ENCODE measurements at places on chromosomes 4 and X.

GRCh38 chr4:152032722-152033131, 271.9 kb upstream of the GATB start:
- peak; percentile 84 for DNase-seq

DNA sequence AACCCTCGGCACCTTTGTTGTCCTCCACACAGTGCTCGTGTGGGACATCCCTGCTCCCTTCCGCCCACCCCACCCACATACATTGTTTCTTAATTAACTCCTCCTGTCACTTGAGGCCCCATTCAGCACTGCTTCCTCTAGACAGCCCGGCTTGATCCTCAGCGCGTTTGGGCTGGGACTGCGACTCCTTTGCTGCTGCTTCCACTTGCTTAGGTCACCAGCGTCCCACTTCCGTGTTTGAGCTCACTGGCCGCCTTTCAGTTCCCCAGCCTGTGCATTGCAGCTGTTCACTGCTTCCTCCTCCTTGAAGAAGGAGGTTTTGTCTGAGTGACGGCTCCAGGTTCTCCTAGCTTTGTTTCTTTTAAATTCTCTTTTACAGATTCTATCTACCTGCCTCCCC, 16.1 kb downstream of the RNF4 start:
- peak; percentile 65 for DNase-seq

DNA sequence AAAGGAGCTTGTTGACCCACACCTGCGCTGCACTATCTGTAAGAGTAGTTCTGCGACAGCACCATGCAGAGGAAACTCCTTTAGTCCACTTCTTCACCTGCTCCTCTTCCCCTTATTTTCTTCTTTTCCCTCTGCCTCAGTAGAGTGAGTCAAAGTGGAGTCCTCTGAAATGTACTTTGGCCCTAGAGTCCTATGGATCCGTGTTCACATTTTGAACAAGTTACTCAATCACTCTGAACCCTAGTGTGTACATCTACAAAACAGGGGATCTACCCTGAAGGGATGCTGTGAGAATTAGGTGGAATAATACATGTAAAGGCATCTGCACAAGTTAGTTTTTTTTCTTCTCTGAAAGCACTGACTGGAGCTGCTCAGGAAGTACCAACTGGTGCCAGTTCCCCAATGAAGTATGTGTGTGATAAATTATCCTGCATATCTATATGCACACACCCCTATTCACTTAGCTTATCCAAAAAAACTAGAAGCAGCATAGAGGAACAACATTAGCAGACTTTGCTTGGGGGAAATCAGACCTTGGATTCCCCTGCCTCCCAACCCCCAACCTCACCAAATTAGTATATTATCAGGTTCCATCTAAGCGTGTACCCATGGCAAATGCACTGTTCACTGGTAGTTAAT, 118.5 kb upstream of the FAM9C start:
- no peak for DNase-seq

- peak; percentile 20 for DNase-seq
These were observed 23.0 kb upstream of the UBA6 start for GRCh38 chr4:67723949-67724348.

- no peak for DNase-seq
These were observed 71.8 kb downstream of the TMA16 start for GRCh38 chr4:163566257-163566796.

- DNase-seq, result peak; percentile 3
These were observed 312.0 kb upstream of the MAGEB2 start for GRCh38 chrX:29903360-29903759.

DNA sequence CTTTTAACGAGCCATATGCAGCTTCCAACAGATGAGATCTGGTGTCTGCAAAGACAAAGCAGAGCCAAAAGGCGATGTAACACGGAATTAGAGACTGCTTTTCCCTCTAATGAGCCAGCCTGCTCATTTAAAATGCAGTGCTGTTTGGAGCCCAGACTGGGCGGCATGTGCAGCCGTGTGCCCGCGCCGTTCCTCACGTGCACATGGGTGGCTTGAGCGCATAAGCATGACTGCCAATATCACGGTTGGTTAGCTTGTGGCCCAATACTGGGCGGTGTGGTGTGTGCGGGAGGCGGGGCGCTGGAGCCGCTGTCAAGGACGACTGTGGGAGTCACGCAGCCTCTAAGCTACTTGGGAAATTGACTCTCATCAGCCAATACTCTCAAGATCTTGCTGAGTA, 87.0 kb upstream of the SCOC start:
- peak; percentile 69 for DNase-seq

GRCh38 chr4:153448003-153448731, 18.0 kb upstream of the TMEM131L start:
- peak; percentile 21 for DNase-seq

DNA sequence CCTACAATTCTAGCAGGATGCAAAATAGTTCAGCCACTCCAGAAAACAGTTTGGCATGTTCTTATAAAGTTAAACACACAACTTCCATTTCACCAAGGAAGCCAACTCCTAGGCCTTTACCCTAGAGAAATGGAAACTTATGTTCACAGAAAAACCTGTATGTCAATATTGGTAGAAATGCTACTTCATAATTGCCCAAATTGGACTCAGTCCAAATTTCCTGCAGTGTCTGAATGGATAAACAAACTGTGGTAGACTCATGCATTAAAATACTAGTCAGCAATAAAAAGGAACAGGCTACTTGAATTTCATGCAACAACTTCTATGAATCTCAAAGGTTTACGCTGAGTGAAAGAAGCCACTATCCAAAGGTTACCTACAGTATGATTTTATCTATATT, 1738.8 kb upstream of the IGFBP7 start:
- DNase-seq, result no peak

- DNase-seq, result no peak
These were observed 1634.6 kb upstream of the AGA start for GRCh38 chr4:179076865-179077264.

GRCh38 chrX:111869639-111870034, 6.3 kb upstream of the TRPC5OS start:
- peak; percentile 50 for DNase-seq

- DNase-seq, result no peak
These were observed 23.3 kb upstream of the LAMTOR3 start for GRCh38 chr4:99917575-99917974.

- no peak for DNase-seq
These were observed 19.7 kb downstream of the TRIM2 start for GRCh38 chr4:153223930-153224329.

DNA sequence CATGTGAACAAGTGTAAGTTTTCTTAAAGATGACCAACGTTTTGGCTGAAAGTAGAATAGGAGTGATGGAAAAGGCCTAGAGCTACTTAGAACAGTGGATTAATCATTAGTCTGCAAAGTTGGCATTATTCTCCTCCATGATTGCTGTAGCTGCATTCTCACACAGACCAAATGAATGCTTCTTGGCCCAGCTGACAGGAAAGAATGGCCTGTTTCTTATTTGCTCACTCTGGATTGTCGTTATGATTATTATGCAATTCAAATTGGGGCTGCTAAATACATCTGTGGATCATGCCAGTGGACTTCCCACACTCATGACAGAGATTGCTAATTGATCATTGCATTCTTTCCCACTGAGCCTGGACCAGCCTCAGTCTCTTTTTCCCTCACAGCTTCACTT, 285.0 kb downstream of the STIM2 start:
- peak; percentile 5 for DNase-seq

DNA sequence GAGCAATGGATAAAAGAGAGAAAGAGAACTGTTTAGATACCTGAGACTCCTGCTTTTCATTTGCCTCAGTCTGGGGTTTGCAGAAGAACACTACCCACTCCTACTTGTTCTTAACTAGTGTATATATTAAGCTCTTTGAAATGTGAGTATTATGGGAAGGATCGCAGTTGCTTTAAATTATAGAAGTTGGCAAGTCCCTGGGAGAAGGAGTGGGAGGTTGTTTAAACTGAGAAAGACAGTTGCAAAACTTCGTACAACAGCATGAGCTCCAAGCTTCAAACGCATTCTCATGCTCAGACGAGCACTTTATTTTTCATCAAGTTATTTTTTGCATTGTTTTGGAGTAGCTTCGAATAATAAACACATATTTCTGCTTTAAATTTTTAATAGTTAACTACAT, 88.1 kb upstream of the C1QTNF7 start:
- DNase-seq, result no peak

DNA sequence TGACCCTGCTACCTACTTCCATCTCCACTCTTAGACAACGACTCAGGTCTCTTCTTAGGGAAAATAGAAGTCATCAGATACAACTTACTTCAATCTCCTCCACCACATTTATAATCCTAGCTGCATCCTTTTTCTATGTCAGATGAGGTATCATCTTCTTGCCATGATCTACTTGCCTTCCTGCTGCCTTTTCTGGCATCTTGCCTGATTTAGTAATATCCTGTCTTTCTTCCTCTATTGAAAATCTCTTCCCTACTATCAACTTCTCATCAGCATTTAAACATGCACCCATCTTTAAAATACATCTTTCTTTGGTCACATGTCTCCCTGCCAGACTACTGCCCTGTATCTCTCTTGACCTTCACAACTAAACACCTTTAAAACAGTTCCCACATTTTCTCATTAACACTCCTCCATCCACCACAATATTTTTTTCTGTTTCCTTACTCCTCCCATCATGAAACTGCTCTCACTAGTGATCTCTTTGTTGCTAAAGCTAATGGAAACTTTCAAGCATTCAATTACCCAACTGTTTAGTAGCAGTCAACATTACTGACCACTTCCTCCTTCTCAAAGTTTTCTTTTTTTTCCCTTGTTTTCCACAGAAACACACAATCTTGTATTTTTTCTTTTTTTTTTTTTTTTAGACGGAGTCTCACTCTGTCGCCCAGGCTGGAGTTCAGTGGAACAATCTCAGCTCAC, 100.8 kb upstream of the CXorf66 start:
- DNase-seq, result no peak

DNA sequence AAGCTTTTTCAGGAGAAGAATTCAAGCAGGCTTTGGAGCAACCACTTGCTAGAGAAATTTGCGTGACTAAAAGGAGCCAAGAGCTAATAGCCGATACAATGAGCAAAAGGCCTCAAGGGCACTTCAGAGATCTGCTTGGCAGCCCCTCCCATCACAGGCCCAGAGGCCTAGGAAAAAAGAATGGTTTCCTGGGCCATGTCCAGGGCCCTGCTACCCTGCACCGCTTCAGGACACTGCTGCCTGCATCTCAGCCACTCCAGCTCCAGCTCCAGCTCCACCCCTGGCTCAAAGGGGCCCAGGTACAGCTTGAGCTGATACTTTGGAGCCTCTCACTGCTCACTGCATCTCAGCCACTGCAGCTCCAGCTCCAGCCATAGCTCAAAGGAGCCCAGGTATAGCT, 98.9 kb downstream of the FAM13A start:
- no peak for DNase-seq

- DNase-seq, result no peak
These were observed 64.2 kb upstream of the S100G start for GRCh38 chrX:16585486-16586376.

- DNase-seq, result no peak
These were observed 6.4 kb upstream of the AP1AR start for GRCh38 chr4:112225157-112225556.

GRCh38 chrX:19342331-19342906, 1.3 kb upstream of the PDHA1 start:
- no peak for DNase-seq

- DNase-seq, result peak; percentile 94
These were observed 27.5 kb downstream of the SETD7 start for GRCh38 chr4:139528377-139529005.

- DNase-seq, result peak; percentile 31
These were observed 565 bp upstream of the ZNF41 start for GRCh38 chrX:47483306-47484268.

DNA sequence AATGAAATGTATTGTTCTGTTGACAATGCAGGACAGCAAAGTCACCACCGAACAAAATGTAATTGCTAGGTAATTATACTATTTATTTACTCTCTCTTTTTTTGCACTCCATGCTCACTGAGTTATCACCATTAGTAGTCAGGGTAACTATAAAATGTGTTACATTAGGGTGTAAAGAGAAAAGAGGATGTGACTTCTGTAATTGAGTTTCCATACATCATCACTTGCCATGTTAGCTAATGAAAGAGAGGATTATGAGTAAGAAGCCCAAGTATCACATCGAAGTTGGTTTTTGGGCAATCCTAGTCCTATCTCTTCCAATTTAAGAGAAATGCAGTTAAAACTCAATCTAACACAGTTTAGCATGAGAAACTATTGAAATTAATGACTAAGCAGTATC, 7.6 kb downstream of the ZXDA start:
- no peak for DNase-seq

DNA sequence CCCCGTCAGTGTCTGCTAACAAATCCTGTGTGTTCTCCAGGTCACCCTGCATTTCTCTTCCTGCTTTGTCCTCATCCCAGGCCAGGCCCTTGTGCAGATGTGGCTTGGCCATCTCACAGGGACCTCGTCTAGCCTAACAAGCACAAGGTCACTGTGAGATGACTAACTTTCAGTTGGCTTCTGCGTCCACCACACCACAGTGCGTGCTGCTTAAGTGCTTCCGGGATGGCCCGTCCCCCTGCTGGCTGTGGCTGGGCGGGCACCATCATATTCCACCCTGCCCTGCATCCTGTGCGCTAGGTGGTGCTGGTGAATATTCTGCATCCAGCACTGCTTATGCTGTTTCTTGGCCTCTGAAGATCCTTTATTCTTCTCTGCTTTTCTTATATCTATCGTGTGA, 33.8 kb downstream of the RBBP7 start:
- peak; percentile 18 for DNase-seq

GRCh38 chrX:33178690-33179089, 32.7 kb downstream of the DMD start:
- DNase-seq, result no peak

GRCh38 chr4:41160012-41160789, 54.1 kb downstream of the APBB2 start:
- DNase-seq, result peak; percentile 90
